ENCODE measurements at places on chromosomes 2 and 18. TPM values are rescaled to one million over a fixed set of nuclear protein-coding genes. Genes with fewer than 3 reads are reported as not detected.

The SPC25 gene
- total RNA-seq, result 17.9 TPM

The MATN3 gene
- not detected for total RNA-seq

DNA sequence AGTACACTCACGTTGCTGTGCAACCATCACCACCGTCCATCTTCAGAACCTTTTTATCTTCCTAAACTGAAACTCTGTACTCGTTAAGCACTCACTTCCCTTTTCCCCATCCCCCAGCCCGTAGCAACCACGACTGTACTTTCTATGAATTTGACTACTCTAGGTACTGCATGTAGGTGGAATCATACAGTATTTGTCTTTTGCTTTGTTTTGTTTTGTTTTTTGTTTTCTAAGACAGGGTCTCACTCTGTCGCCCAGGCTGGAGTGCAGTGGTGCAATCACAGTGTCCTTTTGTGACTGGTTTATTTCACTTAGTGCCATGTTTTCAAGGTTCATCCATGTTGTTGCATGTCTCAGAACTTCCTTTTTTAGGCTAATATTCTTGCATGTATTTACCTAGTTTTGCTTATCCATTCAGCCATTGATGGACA lies 7.0 kb upstream of the TYMS start:
- peak overlapping the region; percentile 36 for H3K27ac ChIP-seq
- H3K4me1 ChIP-seq, result peaks cover 12% of the 10 kb centered on the region
- H3K4me3 ChIP-seq, result peak overlapping the region; percentile 43
- H3K27me3 ChIP-seq, result peaks cover 4% of the 10 kb centered on the region

DNA sequence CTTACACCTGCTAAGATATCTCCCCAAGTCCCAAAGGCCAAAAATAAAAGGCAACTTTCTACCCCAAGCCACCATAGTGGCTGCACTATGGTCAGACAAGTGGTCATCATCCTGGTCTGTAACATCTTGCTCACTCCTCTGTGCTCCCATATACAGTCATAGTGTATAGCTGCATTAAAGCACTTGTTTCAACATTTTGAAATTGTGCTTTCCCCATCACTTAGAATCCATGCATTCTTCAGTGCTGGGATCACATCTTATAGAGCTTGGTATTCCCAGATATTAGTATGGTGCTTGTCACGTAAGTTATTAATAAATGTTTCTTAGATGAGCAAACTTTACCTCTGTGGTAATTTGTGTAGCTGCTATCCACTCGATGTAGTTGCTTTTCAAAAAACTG lies 40.4 kb upstream of the CDC42EP3 start:
- peaks cover 43% of the 10 kb centered on the region for H3K4me1 ChIP-seq
- DNase-seq, result no peak
- no peak overlapping the region for H3K27ac ChIP-seq
- H3K4me3 ChIP-seq, result no peak overlapping the region
- H3K36me3 ChIP-seq, result no peaks in the 10 kb centered on the region
- peaks cover 4% of the 10 kb centered on the region for H3K27me3 ChIP-seq

DNA sequence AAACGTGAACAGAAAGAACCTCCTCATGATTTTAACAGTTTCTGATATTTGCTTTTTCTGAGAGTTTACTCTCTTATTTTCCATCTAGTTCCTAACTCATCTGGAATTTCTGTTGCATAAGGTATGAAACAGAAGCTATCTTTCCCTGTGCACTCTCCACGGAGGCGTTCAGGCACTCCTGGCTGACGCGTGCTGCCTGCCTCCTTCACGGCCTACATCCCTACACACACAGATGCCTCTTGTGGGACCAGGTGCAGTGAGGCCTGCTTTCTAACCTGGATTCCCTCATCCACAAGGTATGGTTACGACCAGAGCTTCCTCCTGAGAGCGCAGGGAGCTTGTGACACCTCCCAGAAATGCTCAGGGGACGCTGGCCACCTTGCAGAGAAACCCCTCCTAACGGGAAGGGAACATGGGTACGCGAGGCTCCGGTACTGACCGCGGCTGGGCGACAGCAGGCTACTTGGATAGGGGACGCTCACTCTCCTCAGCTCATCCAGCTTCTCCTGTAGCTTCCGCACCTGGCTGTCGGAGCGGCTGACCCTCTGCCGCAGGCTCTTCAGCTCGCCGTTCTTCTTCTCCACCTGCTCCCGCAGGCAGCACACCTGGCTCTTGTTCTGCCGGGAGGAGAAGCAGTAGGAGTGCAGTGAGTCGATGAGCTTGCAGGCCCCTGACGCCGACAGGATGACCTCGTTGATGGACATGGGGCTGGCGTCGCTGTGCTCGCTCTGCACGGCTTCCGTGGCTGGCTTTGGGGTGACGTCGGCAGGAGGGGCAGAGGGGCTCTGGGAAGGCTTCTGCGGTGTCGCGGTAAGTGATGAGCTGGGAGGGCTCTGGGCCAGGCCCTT lies 4.3 kb downstream of the THAP4 start:
- peaks cover 14% of the 10 kb centered on the region for H3K4me1 ChIP-seq
- H3K4me3 ChIP-seq, result no peak overlapping the region
- no peak for DNase-seq
- H3K36me3 ChIP-seq, result peaks cover 27% of the 10 kb centered on the region

- no peak overlapping the region for H3K27ac ChIP-seq
- no peaks in the 10 kb centered on the region for H3K36me3 ChIP-seq
- H3K4me1 ChIP-seq, result no peaks in the 10 kb centered on the region
- no peak for DNase-seq
These were observed 27.1 kb upstream of the FZD5 start for GRCh38 chr2:207796585-207797350.

Measured in activated T-helper 1 cell treated with anti-CD3 and anti-CD28 coated beads, Interleukin-12 subunit alpha, Interleukin-12 subunit beta, Interleukin-2, Interleukin-4 antibody, amounts not matched to agents 30 ng/mL and 10 ng/mL and 1 ng/mL, durations not matched to agents 14 hours and 24 hours and 36 hours (primary cell).